SK-N-MC (cell line): ENCODE measurements at places on chromosomes 2 and 18.

DNA sequence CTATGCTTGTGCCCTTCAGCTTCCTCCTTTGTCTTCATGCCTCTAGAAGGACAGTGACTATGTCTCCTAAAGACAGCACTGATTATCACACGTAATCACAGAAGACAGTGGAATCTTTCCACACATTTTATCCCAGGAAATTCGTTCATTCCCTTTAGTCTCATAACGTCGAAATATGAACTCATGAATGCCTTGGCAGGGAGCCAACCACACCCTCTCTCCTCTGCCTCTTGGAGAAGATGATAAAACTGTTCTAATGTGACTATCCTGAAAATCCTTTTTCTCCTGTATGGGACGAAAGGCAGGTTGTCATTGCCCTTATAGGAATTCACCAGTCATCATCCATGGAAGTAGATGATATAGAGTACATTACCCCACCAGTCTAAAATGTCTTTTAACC, 726.6 kb upstream of the FANCL start:
- peak; percentile 8 for DNase-seq

DNA sequence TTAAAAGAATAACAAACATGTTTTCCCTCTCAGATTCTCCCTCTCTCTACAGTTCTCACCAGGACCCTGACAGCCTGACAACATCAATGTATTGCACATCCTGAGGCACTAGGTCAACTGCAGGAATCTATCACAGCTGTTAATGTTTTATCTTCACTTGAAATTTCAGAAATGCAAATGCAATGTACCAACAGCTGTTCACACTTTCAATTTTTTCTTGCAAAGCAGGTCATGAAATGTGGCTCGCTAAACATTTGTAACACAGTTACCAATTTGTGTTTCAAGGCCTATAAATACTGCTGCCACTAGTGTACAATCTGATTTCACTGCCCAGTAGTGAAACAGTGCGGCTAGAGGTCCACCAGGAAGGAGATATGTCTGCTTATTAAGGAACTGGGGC, 147.8 kb downstream of the EXOC6B start:
- no peak for DNase-seq

DNA sequence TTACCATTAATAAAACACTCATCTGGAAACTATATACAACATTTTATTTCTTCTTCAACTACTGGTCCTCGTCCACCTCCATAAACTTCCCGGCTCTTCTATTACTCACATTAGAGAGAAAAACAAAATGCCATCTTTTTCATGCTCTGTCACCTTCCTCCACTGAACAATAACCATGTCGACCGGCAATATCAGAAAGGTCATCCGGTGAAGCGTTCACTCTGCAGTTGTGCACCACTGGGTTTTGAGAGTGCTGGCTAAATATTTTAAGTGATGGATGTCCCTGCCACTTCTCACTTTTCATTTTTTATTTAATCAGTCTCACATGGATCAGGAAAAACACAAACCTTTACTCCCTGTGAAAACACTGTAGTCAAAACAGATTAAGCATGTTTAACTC, 48.2 kb downstream of the SPP2 start:
- no peak for DNase-seq

DNA sequence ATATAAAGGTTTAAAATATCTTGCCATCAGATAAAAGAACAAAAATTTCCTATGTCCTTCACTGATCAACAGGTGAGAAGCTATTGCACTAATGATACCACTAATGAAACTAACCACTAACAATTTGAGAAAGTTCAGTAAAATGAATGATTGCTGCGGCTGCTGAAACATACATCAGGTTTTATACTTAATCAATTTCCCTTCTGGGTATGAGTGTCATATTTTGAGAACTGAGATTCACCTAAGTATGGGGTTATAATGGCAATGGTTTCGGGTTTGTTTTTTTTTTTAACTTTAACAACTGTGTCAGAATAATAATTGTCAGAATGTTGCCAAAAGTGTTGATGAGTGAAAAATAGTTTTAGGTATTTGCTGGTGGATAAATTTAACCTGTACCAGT, 151.3 kb upstream of the SLC39A10 start:
- DNase-seq, result no peak

- no peak for DNase-seq
These were observed 201.4 kb upstream of the EPAS1 start for GRCh38 chr2:46095830-46096229.

DNA sequence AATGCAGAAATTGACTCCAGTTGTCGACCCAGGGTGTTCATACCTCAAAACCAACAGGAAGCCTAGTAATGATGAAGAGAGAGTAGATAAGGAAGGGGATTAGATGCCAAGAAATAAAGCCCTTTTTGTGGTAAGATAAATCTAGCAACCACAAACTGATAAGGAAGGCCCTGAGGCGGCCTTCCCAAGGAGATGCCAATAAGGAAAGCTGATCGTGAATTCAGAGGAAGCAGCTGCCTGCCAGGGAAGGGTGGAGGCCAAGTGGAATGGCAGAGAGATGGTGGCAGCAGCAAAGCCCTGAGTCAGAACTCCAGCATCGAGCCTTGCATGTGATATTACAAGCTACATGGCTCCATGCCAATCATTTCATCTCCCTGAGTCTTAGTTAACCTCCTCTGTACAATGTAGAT, 126.3 kb downstream of the IRS1 start:
- peak; percentile 88 for DNase-seq

DNA sequence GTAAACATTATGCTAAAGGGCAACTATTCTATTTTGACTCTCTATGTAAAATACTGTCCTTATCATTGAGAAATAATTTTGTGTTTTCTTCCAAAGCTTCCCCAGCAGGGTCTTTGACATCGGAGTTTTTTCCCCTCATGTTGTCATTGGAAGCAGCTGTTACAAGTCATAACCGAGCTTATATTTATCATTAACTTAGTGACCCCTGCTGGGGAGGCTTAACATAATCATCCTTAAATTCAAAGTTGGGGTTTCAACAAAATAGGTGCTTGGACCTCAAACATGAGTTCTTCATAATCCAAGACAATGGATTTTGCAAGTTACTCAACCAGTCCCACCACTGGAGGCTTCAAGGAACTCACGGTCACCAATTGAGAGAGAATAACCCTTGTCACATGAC, 330.9 kb downstream of the DCC start:
- DNase-seq, result no peak

DNA sequence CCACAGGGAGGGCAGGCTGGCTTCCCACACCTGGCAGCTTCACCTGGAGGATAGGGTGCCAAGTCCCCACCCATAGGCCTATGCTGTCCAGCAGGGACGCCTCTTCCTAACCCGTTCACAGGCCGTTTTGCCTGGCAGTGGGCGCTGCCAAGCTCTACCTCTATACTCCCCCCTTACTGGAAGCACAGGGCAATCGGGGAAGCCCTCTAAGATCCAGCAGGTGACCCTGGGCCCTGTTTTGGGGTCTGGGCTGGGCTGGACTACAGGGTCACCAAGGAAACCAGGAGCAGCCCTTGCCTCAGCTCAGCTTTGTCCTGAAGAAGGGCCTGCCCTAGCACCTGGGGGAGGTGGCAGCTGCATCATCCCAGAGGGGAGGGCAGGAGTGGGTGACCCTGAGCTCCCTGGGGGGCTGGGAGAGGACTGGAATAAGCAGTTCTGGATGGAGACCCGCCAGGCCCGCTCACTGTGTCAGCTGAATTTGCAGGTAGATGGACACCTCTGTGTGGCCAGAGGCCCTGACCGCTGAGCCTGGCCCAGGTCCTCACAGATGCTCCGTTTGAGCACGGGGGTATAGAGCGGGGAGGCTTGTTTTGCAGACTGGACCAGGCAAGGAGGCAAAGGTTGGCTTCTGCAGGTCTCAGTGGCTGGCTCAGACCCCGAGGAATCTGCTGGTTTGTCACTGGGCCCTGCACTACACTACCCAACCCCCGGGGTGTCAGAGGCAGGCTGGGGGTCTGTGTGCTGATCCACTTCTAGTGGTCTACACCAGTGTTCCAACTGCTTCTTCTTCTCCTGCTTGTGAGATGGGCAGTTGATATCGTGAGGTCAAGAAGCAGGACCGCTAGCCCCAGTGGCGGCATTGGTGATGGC, 163.1 kb downstream of the ASB1 start:
- no peak for DNase-seq

- DNase-seq, result peak; percentile 59
These were observed 166.0 kb downstream of the SOCS6 start for GRCh38 chr18:70454704-70455322.

DNA sequence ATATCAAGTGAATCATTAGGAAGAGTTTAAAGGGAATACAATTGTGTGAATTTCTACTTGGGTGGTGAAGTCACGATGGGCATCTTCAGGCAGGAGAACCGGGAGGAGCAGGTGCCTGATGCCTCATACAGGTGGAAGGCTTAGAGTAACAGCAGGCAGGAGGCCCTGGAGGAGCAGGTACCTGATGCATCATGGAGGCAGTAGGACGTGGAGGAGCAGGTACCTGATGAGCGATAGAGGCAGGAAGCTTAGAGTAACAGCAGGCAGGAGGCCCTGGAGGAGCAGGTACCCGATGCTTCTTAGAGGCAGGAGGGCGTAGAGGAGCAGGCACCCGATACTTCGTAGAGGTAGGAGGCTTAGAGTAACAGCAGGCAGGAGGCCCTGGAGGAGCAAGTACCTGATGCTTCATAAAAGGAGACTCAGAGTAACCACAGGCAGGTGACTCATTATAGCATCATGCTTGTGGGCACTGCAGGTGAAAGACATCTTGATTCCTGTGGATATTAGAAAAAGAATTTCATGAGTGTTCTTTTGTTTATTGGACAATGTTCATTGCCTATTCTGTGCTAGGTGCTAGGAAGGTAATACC, 133.9 kb downstream of the ATP9B start:
- DNase-seq, result no peak

GRCh38 chr2:88959480-88960204, 268.2 kb downstream of the RPIA start:
- no peak for DNase-seq

DNA sequence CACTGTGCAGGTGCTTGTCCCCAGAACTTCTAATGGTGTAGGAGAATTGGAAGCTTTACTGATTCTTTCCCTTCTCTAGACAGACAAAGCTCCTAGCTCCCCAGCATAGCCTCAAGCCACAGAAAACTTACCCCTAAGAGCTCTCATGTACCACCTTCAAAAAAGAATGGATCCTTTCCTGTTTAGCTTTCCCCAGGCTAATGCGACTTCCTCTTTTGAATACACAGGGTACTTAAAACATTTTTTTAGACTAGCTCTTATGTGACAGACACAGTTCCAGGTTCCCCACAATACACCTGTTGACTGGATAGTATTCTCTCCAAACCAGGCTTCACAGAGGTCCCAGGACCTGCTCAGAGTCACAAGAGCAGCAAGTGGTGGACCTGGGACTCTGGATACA, 8.3 kb downstream of the CTAGE1 start:
- no peak for DNase-seq

- peak; percentile 71 for DNase-seq
These were observed 423.1 kb downstream of the FIGN start for GRCh38 chr2:163312713-163313112.

GRCh38 chr2:121398853-121399252, 113.9 kb upstream of the TFCP2L1 start:
- DNase-seq, result no peak

GRCh38 chr2:105972246-105972645, 221.9 kb downstream of the UXS1 start:
- DNase-seq, result no peak

GRCh38 chr18:38695559-38696280, 1130.1 kb upstream of the CELF4 start:
- no peak for DNase-seq

DNA sequence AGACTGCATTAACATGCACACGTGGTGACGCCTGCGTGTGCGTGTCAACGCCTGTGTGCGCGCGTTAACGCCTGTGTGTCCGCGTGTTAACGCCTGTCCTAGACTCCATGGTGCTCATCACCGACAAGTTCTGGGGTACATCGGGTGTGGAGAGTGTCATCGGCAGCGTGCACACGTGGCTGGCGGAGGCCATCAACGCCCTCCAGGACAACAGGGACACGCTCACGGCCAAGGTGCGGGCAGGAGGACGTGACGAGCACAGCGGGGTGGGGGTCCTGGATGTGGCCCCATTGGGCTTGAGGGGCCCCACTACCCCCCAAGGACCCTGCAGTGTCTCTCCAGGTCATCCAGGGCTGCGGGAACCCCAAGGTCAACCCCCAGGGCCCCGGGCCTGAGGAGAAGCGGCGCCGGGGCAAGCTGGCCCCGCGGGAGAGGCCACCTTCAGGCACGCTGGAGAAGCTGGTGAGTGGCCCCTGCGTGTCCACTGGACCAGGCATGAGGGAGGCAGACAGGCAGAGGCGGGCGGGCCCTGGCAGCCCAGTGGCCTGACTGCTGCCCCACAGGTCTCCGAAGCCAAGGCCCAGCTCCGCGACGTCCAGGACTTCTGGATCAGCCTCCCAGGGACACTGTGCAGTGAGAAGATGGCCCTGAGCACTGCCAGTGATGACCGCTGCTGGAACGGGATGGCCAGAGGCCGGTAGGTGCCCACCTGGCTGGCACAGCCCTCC, 29.2 kb downstream of the GPC1 start:
- DNase-seq, result no peak

DNA sequence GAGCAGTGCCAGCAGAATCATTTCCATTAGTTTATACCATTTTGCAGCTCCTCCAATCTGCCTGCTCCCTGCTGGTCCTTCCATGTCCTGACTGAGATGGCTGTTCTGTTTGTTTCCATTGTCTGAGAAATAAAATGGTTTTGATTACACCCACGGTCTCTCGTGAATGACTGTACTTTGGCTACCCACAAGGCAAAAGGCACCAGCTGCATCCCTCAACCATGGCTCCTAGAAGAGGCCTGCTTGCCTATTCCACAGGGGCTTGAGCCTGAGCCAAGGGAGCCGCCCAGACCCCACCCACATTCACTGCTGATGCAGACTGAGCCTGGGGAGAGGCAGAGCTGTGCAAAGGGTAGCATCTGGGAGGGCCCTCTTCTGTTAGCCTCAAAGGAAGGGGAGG, 31.2 kb downstream of the MARCHF4 start:
- no peak for DNase-seq

GRCh38 chr2:5867056-5867455, 174.9 kb downstream of the SOX11 start:
- no peak for DNase-seq

DNA sequence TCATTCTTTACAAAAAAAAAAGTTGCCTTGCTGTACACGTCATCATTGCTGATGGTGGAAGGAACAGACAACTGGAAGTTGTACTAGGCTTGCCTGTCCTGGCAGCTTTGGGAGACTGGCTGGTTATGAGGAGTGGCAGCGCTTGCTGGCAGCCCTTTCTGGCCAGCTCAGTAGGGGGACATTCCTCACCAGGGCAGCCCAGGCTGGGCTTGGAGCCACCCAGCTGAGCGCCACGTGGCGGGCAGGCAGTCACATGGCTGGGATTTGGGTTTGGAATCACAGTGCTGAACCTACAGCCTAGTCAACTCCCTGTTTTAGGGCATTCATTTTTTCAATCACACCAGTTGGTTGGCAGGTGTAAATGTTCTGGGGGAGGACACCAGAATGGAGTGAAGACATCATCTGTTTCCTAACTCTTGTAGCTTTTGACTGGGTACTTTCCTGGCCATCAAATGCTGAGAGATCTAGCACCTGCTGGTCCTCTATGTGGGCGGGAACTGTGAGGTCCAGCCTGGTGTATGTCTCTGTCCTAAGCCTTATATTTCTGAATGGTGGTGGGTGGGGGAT, 139.3 kb downstream of the SETBP1 start:
- no peak for DNase-seq
